ENCODE measurements at places on chromosomes 2 and 18.

- no peak for DNase-seq
Observed at GRCh38 chr2:96325884-96326255, 753 bp downstream of the ITPRIPL1 start.

- DNase-seq: no peak
Observed at GRCh38 chr2:116724550-116724949, 1089.9 kb upstream of the DDX18 start.

- DNase-seq: no peak
Observed at GRCh38 chr2:22326250-22326649, 1058.7 kb upstream of the KLHL29 start.

- no peak for DNase-seq
Observed at GRCh38 chr2:107712857-107713256, 113.8 kb upstream of the RGPD4 start.

- no peak for DNase-seq
Observed at GRCh38 chr2:76247006-76247405, 536.3 kb upstream of the GCFC2 start.

DNA sequence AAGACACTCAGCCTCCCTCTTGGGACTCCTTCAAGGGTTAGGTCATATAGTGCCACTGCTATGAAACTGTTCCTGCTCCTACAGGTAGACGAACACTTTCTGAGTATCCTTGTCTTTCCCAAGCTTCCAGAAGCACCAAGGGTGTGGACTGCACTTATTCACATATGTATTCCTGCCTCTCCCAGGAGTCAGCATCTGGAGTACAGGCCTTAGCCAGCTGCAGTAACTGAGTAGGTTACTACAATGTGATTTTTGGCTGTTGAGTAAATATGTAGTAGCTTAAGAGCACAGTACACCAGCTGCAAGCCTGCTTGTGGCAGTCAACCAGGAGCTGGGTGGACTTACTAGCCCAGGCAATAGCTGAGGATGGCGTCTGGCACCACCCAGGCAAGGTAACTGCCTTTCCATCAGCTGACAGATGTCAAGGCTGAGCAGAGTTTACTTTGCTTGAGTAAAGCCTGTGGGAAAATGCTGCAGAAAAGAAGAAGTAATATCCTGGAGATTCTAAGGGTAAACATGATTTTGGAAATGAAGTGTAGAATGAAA is 14.0 kb upstream of the SCLY start:
- DNase-seq: no peak
